ENCODE measurements at places on chromosomes 1 and 21.

- no peak for DNase-seq
Observed at GRCh38 chr1:14184454-14184853, 414.0 kb upstream of the KAZN start.

DNA sequence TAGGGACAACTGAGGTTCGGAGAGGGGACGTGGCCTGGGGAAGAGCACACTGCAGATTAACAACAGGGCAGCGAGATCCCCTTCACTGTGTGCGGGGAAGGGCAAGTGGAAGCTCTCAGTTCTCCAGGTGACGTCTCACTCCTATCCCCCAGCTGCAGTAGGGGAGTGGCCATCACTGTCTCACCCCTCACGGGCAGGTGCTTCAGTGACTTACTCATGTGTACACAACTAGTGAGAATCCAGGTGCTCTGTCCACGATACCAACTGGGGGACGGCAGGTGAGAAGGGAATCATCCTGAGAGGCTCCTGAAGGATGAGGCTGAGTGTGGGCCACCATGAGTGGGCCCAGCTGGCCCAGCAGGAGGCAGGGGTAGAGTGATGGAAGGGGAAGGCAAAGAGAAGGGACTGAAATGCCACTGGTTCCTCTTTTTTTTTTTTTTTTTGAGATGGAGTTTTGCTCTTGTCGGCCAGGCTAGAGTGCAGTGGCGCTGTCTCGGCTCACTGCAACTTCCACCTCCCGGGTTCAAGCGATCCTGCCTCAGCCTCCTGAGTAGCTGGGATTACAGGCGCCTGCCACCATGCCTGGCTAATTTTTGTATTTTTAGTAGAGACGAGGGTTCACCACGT is 25.9 kb downstream of the RHBG start:
- no peak for DNase-seq

DNA sequence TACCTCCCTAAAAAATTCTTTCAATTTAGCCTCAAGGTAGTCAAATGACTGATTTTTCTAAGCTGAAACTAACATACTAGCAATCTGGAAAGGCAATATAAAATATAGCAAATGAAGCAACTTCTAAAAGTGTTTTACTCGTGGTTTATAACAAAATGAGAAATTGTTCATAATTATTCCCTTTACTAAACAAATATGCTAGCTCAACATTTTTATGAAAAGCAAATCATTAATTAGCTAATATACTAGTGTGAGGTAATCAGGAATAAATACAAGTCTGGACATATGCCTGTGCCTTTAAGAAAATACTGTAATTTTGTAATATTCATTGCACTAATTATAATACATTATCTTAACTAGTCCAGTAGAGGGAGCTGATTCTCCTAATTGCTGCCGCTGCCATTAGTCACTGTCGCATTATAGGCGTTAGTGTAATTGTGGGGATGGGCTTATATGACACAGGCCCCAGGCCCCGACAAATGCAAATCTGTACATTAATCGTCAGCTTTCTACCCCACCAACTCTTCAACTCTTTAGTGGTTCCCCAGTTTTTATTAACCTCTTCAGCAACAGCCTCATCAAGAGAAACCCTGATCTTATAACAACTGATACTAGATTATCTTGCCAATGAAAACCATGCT is 160.9 kb downstream of the GABPA start:
- DNase-seq, result no peak

DNA sequence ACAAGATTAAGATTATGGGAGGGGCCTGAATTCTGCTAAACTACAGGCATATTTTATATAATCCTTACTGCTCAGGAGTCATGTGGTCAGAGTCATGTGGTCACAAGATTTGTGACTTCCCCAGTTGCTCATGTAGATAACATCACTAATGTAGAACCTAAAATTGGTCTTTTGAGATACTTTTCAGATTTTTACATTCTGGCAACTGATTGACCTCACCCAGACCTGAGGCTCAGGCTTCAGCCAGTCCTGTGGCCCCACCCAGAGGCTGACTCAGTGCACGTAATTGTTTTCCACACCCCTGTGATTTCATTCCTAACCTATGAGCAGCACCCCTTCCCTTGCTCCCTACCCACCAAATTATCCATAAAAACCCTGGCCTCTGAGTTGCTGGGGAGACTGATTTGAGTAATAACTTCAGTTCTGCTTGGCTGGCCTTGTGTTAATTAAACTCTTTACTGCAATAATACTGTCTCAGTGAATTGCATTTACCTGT is 41.7 kb upstream of the ZNF326 start:
- DNase-seq, result no peak

DNA sequence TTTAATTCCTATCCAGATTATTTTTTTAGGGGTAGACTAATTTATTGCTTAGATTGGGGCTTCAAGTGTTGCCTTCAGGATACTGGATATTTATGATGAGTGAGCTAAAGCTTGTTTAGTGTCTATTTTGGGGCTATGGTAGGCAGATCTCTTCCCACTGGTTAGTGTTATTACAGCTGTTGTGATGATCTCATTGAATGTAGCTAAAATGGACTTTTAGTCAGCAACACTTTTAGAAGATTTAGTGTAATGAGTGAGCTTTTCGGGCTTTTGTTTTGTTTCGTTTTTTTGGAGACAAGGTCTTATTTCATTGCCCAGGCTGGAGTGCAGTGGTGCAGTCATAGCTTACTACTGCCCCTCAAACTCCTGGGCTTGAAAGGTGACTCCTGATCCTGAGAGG is 14.2 kb downstream of the THRAP3 start:
- DNase-seq, result no peak

DNA sequence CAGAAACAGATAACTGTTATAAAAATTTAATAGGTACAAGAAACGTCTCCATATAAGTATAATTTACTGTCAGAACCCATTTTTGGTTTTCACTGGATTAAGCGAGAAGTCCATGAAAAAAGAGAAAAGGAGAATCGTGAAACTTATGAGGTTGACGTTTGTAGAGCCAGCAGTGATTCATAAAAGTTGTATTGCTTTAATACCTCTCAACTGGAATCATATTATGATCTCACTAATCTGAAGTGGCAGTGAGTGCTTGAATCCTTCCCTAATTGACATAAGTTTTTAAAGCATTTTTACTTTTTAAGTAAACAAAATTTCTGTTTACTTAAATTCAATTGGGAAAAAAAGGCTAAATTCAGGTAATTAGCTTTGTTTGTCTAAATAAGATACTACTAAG is 315.3 kb downstream of the TPR start:
- no peak for DNase-seq

- no peak for DNase-seq
Observed at GRCh38 chr1:47479664-47480063, 41.8 kb downstream of the FOXD2 start.

DNA sequence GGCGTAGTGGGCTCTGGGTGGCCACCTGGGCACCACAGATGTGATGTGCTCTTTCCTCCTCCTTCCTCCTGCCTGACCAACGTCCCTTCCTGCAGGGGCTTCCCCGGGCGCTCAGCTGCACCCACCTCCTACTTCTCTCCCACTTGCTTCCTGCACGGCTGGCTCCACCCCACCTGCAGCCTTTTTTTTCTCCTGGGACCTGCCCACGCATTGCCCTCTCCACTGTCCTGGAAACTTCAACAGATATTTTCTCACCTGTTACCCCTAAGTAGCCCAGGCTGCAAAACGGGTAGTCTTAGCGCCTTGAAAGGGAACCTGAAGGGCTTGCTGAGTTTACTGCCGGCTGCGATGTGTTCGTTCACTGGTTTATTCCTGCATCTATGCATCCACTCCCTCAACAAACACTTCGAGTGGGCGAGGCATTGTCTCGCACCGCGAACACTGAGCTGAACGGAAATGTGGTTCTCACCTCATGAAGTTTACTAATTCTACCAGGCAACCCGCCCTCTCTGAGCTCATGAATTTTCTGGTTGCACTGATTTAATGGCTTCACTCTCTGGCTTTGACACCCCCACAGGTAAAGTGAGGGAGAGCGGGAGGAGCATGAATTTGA is 23.6 kb downstream of the ZBTB18 start:
- DNase-seq, result no peak

DNA sequence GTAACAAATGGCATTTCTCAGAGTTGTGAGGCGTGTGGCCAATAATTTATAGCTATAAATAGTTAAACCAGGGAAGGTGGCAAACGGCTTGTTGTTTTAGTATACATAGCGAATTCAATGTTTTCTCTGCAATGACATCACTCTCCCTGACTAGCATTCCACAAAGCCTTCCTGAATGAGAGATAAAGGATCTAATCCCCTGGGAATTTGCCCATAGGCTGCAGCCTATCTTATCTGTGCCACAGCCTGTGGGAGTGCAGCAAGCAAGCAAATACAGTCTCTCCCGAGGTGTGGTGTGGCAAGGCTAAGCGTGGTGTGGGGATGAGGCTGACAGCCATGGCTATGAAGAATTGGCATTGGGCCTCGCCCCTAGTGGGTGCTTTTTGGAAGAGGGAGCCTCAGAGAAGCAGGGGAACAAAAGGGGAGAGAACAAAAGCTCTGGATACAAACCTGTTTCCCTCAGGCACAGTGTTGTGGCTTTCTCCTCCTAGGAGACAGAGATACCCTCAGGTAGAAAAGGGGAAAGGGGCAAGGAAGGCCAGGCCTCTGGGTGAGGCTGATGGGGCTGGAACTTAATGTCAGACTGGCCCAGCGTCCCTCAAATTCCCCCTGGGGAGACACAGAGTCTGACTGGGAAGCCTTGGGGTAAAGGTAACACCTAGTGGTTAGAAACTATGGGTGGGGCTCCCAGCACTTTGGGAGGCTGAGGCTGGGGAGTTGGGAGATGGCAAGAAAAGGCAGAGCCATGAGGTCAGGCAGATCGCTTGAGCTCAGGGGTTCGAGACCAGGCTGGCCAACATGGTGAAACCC is 8.9 kb downstream of the TAGLN2 start:
- no peak for DNase-seq

DNA sequence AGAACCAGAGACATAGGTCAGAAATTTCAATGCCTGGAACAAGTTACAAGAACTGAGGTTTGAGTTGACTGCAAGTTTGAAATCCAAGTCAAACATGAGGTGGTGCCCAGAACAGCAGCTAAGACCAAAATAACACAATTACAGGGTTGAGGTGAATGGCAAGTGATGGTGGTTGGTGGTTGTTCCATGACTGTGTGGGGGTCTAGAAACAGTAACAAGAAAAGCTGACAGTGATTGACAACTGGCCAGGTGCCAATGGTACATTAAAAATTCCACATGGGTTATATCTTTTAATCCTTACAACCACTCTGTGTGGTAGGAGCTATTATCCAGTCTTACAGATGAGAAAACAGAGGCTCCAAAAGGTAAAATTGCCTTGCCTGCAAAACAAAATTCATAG is 32.0 kb downstream of the RIMS3 start:
- DNase-seq, result no peak

- no peak for DNase-seq
Observed at GRCh38 chr1:204201348-204202040, 5.2 kb upstream of the KISS1 start.

GRCh38 chr1:21051177-21051825 is 125.4 kb downstream of the EIF4G3 start:
- no peak for DNase-seq

- no peak for DNase-seq
Observed at GRCh38 chr1:111847466-111847865, 91.8 kb downstream of the DDX20 start.

GRCh38 chr1:182185842-182186756 is 124.6 kb upstream of the ZNF648 start:
- no peak for DNase-seq

- DNase-seq, result no peak
Observed at GRCh38 chr21:37886120-37886519, 30.1 kb downstream of the KCNJ6 start.

DNA sequence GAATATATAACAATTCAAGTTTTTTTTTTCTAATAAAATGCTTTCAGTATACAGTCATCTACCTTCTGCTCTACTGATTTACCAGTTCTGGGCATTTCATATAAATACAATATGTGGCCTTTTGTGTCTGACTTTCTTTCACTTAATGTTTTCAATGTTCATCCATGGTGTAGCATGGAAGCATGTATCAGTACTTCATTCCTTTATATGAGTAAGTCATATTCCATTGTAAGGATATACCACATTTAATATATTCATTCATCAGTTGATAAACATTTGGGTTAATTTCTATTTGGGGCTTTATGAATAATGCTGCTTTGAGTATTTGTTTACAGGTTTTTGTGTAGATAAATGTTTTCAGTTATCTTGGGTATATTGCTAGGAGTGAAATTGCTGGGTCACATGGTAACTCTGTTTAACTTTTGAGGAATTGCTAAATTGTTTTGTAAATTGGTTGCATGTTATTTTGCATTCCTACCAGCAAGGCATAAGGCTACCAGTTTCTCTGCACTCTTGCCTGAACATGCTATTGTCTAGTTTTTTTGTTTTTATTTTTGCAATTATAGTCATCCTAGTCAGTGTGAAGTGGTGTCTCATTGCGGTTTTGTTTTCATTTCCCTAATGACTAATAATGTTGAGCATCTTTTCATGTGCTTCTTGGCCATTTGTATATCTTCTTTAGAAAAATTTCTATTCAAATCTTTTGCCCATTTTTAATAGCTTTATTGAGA is 206.1 kb downstream of the TM2D1 start:
- DNase-seq, result no peak

DNA sequence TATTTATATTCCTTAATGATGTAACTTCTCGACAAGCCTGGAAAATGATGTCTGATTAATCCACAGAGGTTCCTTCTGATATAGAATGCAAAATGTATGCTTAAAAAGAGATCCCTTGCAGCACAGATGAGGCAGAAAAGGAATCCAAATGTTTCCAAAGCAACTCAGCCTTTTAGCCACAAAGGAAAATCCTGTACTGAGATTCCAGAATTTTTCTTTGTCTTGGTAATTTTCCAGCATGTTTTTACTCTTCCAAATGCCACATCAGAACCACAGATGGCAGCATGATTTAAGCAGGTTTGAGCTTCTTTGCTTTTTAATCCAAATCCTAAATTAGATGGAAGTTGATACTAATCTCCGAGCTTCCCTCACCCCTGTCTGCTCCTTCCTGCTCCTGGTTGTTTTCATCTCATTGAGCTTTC is 176.4 kb upstream of the PALMD start:
- no peak for DNase-seq

- DNase-seq, result no peak
Observed at GRCh38 chr1:23394181-23394580, 24.5 kb upstream of the ZNF436 start.

- no peak for DNase-seq
Observed at GRCh38 chr1:169047074-169047473, 59.4 kb upstream of the ATP1B1 start.

- no peak for DNase-seq
Observed at GRCh38 chr1:106435269-106435668, 621.2 kb upstream of the PRMT6 start.

DNA sequence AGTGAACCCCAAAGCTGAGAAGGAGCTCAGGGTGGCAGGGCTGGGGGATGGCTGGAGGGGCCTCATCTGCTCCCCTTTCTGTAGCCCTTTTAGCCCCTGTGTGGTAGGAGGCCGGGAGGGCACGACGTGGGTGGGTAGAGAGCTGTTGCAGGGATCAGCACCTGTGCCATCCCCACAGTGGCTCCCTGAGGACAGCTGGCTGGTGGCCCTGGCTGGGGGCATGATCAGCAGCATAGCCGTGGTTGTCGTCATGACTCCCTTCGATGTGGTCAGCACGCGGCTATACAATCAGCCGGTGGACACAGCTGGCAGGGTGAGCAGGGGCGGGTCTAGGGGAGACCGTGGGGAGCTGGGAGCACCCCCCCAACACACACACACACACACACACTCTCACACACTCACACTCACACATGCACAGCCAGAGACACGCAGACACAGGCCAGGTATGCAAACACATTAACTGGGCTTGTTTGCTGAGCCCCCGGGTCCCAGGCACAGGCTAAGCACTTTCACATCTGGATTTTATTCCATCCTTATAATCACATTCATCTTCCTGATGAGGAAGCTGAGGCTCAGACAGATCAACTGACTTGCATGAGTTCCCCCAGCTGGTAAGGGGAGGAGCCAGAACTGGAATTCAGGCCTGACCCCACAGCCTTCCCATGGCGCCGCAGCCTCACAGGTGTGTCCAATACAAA is 2.5 kb downstream of the SLC25A34 start:
- DNase-seq, result no peak

All from hypothalamus (tissue), 51 donors.